ENCODE measurements at places on chromosomes 4 and X.

GRCh38 chr4:86560447-86560846 lies 33.7 kb upstream of the PTPN13 start:
- no peak for DNase-seq

GRCh38 chr4:65170768-65171514 lies 499.3 kb downstream of the EPHA5 start:
- DNase-seq = no peak

GRCh38 chrX:55524487-55524886 lies 34.8 kb upstream of the USP51 start:
- no peak for DNase-seq

DNA sequence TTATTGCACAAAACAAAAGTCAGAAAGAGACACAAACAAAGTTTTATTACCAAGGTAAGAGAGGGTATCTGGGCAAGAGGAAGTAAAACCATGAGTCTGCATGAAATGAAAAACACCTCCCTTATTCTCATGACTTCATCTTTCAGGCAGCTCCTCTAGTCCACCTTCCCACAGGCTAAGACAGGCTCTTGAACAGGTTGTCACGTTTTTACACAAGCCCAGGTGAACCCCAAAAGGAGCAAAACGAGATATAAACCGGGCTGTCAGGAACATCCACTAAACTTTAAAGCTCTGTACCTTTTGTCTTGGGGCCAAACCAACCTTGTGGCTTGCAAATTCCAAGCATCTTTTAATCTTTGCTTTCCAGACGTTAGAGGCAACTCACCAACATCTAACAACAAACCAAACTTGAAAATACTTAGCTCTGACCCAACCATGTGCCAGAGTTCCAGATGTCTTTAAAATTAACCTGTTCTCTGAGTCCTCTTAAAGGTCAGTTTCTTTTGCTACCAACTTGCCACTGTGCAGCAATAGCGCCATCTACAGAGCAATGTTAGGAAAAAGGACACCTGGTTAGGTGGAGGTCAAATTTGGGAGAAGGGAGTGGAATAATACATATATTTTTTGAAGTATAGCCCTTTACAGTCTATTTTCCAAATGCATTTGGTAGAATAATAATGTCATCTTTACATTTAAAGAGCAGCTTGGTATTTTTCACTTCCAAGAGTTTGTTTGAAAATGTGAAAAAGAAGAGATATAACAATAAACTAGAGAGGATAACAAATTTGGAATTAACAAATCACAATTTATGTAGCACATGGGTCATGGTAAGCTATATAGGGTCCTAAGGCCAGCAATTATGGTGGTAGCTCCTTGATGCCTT lies 73.1 kb downstream of the QRFPR start:
- DNase-seq = no peak

DNA sequence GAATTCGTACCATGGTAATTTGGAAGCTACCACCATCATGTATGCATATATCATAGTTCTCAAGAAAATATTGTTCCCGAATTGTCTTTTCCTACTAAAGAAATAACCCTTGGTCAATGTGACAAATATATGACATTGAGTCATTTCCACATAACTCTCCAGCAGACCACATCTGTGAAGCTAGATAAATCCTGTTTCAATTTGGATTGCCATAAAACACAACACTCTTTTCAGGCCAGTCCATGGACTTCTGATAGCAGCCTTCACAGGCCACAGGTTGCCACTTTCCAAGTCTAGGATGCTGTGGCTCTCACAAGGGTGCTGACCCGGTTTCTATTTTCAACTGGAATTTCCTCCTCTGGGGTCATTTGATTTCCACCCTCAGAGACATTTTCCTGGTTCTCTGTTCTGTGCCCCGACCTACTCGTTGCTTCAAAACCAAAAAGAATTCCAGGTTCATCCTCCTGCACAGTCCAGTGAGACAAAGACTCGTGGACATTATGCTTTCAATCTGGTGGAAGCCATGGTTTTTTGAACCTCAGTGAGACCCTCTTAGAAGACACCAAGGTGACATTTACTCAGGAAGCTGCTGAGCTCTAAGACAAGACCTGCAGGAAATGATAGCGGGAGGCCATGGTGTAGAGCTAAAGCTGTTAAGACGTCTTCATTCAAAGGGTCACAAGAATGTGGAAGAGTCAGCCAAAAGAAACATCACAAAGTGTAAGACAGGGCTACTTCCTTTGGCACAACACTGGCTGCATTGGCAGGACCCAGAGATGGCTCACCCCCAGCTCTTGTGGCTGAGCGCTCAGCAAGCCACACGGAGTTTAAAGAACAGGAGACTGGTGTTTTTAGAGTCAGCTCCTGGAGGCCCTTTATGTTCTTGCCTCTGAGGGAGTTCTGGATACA lies 119.8 kb downstream of the AMELX start:
- DNase-seq = no peak

- DNase-seq = peak; percentile 23
Observed at GRCh38 chr4:159077702-159078495, 25.0 kb upstream of the RAPGEF2 start.

All from bone marrow (tissue), 2 donors.